Stimulated activated CD8-positive, alpha-beta memory T cell treated with anti-CD3 and anti-CD28 coated beads, Interleukin-2, amount 100 ng/mL, for 1 hour (primary cell): ENCODE measurements at places on chromosomes 3 and 15.
A peak's percentile ranks its signal among the peaks of the same experiment; 100 is the strongest.

DNA sequence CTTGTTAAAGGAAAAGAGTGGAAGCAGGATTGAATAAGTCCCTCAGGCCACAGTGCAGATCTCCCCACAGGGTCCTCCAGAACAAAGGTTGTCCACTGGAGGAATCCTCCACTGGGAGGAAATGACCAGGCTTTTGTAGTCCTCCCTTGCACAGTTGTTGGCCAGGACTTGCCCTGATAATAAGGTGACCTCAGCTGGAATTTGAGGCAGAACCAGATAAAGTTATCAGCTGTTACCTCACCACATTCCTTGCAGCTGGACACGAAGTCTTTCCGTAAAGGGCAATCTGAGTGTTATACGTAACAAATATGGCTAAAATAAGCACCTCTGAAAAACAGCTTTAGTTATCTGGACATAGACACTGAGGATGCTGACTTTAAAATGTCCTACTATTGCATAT is 83.5 kb upstream of the NAALADL2 start:
- no peak for DNase-seq

DNA sequence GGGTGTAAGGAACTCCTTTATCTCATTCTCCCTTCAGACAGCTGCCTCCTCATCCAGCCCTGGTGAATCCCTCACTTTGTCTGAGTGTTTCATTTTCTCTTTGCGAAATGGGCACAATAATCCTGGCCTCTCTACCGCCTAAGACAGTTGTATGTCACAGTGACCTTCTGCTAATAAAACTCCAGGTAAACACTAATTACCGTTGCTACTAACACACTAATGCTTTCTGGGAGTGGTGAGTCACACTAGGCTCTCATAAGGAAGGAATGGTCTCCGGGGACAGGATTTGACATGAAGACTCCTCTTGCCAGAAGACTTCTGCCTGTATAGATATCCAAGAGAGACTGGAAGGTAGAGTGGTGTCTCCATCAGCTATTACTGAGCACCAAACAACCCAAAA is 71.7 kb upstream of the SNRK start:
- no peak for DNase-seq

- DNase-seq = no peak
Measured at GRCh38 chr15:45631776-45632175, 3.1 kb upstream of the SQOR start.

DNA sequence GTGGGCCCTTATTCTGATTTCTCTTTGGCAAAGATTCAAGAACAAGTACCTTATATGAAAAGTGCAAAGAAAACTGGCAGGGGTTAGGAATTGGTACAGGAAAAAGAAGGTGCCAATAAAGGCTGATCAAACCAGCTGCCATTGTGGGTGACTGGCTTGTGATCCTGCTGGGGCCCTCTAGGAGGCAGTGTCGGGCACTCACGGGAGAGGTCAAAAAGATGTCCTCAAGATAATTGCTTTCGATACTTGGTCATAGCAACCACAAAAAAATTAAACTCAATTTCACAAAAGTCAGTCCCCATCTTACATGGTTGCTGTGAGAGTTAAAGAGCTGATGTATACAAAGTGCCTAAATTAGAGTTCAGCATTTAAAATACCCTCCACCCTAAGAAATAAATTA is 31.0 kb upstream of the CAV3 start:
- no peak for DNase-seq

- no peak for DNase-seq
Measured at GRCh38 chr3:185915642-185916041, 22.2 kb downstream of the TRA2B start.

DNA sequence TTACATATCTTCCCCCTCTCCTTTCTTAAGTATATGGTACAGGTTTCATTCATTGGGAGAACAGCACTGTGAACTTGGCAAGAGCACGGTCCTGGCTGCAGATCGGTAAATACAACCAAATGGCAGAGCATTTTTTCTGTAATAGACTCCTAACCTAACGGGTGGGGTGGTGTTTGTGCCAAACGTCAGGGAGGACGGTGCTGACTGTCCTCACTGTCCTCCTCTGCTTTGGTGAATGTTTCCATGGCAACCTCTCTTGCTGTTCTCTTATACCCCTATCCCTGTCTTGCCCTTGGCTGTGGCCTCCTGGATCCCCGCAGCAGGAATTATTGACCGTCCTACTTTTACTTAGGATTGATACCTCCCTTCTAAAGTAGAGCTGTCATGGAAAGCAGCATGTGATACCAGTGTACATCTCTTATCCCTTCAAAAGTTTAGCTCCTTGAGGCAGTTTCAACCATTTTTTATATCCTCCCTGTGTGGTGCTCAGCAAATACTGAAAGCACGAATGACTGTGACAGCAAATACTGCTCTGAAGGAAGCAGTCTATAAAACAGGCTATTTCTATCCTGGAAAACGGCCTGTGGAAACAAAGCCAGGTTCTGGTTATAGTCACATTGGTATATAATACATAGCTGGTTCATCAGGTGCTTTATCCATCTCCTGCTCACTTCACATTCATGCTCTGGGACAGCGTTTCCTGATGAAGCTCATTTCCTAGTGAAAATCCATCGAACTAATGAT is 275.4 kb upstream of the C2CD4B start:
- no peak for DNase-seq

DNA sequence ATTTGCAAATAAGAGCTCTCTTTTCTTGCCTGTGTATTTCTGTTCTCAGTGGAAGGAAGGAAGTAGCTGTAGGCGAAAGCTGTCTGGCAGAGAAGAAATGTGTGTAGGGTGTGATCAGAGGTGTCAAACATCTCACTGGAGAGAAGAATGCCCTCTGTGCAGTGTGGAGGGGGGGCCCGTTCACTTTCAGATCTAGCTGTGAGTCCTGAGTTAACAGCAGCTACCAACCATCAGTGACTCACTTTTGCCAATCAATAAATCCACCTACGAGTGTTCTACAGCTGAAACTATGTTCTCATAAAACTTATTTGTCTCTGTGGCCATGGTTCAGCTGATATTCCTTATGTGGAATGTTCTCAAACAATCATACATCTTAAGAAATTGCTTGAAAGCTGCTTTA is 103.7 kb downstream of the FRMD4B start:
- DNase-seq = peak; percentile 20

- no peak for DNase-seq
Measured at GRCh38 chr3:151867666-151868065, 5.8 kb upstream of the SUCNR1 start.

GRCh38 chr15:72797338-72797689 is 13.8 kb upstream of the ADPGK start:
- DNase-seq = no peak

DNA sequence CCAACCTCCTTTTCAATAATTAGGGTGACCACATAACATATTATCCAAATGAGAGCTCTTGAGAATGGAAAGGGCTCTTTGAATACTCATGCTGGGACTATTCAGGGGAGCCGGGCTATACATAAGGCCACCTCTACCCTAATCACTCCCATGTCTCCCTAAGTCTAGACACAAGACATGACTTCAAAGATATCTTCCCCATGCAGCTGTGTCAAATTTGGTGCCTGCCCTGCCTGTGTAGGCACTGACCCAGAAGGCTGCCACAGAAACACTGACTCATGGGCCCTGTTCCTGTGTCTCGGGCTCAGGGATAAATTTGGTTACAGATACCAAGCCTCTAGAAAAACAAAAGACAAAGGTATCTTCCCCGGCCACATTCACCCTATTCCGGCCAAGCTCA is 70.3 kb downstream of the MYLK start:
- DNase-seq = no peak
